ENCODE measurements at places on chromosomes 16 and 17. TPM values are rescaled to one million over a fixed set of nuclear protein-coding genes. Genes with fewer than 3 reads are reported as not detected.

The KRTAP9-4 gene
- not detected for total RNA-seq

The SPPL2C gene
- total RNA-seq: not detected

The CACNG5 gene
- not detected for total RNA-seq

The CHST6 gene
- 1.7 TPM for total RNA-seq

The ADAD2 gene
- not detected for total RNA-seq

The MMP25 gene
- under 0.01 TPM for total RNA-seq

The PNMT gene
- total RNA-seq: not detected

The HOXB4 gene
- not detected for total RNA-seq

Measured in smooth muscle cell of bladder (primary cell).